Eye (tissue), 1 donor: ENCODE measurements at places on chromosomes 3 and 15.

DNA sequence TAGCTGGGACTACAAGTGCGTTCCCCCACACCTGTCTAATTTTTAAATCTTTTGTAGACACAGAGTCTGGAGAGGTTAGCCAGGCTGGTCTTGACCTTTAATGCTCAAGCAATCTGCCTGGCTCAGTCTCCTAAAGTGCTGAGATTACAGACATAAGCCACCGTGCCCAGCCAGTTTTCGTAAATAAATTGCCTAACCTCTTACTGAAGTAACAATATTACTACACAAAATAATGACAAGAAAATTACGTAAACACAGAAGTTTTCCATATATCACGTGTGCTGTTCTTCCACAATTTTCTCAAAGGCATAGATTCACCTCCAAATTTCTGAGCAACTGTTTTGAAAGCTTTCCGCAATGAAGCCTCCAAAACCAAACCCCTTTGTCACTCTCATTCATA lies 58.1 kb upstream of the PROK2 start:
- no peak for DNase-seq

DNA sequence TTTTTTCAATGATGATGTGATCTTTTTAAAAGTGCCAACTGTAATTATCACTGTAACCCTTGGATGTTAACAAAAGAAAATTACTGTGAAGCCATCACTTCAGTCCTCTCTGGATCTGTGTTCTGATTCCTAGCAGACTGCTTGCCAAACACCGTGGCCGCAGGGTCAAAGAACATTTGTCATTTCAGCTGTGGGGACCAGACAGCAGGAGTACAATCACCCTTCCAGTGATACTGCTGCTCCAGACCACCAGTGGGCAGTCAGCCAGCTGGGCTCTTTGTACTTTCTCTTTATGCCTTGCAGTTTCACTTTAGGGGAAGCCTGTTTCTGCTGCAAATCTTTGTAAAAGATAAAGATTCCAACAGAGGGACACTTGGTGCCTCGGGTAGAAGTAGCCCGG lies 770.0 kb downstream of the GRM7 start:
- DNase-seq: no peak

DNA sequence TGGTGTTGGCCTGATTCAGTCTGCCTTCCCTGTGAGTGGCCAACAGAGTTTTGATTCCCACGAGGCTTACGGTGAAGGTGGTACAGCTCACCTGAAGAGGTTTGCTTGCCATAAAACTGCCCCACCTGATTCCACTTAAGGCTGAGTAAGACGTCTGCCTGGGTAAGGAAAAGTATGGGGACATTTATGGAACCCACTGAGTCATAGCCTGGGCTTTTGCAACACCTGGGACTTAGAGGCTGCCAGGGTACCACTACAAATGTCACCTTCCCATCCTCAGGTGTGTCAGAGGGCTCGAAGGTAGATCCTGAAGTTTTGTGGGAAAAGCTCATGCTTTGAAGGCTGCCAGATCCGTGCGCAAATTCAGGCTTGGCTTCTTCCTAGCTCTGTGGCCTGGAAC lies 56.9 kb upstream of the SLCO2A1 start:
- DNase-seq: no peak

DNA sequence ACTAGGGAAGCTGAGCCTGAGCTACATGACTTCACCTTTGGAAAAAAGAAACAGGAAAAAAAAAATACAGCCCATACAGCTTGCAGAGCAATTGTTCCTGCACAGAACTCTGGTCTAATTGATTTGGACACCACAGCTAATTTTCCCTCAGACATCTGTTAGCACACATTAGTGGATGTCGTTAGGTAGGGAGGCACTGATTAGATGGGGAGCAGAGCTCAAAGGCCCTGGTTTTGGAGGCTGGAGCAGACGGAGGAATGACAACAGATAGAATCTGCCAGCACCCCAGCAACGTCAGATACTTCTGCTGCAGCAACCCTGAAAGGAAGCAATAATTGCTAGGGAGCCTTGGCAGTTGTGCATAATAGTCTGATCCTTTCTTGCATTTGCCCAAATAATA lies 398.9 kb downstream of the LSAMP start:
- peak; percentile 91 for DNase-seq

- no peak for DNase-seq
These were observed 33.5 kb downstream of the TGFBR2 start for GRCh38 chr3:30639937-30640336.

GRCh38 chr3:132317229-132317948 lies at the start of gene ACP3:
Gene ACP3 (plus strand): TSS chr3:132317407. CDS start chr3:132317457, 50 bp downstream.
- peak; percentile 51 for DNase-seq

- peak; percentile 15 for DNase-seq
These were observed 51.7 kb downstream of the TRANK1 start for GRCh38 chr3:36893137-36893557.

DNA sequence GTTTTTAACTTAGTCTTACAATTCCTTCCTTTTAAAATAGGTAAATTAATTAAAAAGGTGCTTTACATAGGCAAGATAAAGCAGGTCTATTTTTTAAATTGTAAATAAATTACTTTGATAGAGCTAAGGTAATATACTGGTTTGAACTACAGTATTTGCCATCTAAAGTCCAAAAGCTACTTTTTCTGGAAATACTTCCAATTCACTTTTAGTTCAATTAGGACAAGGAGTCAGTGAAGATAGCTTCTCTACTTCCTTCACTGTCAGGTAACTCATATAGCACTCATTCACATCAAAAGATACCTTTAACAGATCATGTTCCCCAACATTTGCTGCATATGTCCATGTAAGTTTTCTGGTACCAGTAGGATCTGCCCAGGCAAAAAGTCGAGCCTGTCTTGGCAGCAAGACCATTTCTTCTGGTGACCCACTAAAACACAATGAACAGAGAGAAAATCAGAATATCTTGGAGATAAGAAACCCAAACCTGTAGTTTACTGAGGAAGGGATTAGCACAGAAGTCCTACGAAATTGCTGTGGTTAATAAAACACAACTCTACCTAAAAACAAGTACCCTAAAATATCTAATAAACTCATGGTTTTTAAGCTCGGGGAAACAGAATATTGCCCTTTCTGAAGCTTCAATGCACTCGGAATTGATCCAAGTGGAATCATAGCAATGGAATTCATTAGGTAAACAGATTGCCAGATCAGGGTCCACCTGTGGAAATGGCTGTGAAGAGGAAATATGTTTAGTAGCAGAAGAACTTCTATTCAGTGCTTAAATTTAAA lies 153.1 kb downstream of the VPS13C start:
- DNase-seq: no peak

- no peak for DNase-seq
These were observed 8.6 kb upstream of the FBN1 start for GRCh38 chr15:48653913-48654670.

DNA sequence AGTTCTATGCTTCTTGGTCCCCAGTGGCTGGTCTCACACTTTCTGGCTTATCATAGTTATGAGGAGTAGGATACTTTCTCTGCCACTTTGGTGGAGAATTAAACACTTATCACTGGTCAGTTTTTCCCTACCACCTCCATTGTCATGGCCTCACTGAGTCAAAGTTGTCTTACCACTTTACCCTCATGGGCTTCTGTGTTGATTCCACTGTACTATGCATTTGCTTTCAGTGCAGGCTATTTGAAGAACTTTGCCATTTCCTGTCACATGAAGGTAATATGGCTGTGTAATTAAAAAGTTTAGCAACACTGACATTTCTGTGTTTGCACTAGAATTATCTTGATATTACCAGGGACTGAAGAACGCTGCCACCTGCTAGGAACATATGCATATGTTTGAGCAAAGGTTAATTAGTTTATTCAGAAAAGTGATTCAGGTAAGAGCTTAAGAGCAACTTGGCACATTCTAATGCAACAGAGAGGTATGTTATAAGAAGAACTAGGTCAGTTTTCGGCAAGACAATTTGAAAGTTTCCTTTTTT lies 377.3 kb downstream of the PDCD6IP start:
- DNase-seq: no peak

DNA sequence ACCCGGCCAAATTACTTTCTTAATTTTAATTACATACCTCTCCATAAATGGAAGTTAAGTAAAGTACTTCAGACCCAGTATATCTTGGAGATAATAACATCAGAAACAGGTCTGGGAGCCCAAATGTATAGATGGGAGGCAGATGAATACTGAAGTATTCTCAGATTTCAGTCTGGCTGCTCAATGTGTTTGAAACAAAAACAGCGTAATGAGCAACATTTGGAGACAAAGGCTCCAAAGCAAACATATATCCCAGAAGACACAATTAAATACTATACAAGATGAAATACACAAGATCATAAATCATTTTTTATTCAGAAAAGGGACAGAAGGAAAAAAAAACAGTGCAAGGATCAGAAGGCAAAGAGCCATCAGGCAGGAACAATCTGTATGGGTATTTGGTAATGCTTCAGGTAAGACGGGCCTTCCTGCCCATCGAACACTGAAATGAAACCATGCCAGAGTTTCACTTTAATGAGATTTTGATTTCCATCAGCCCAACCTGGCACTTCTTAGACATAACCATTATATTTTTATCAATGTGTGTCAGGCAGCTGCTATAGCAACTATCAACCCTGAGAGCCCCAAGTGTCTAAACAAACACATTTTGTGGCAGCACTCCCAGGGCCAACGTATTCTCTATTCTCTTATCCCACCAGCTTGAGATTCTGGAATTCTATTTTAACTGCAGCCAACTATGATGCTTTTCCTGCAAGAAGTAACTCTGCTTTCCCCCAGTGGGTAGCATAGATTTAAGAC lies 210.8 kb downstream of the STT3B start:
- peak; percentile 54 for DNase-seq

- no peak for DNase-seq
These were observed 58.9 kb downstream of the CD47 start for GRCh38 chr3:108031895-108032294.

GRCh38 chr15:101451266-101451799 lies 38.2 kb downstream of the PCSK6 start:
- peak; percentile 48 for DNase-seq

GRCh38 chr15:64651601-64652191 lies 123.7 kb downstream of the RBPMS2 start:
- no peak for DNase-seq

DNA sequence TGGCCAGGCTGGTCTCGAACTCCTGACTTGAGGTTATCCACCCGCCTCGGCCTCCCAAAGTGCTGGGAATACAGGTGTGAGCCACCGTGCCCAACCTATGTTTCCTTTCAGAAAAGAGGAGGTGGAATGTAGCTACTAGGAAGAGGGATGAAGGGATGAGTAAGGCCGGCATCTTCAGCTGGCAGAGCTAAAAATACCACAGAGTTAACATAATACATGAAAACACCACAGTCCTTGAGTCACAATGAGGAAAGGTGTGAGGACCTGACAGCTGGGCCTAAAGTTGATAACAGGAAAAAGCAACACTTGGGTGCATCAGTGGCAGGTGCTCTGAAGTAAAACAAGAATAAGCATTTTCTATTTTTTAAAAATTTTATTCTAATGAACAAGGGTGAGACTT lies 392.2 kb downstream of the DIPK2A start:
- no peak for DNase-seq

GRCh38 chr3:52824037-52824436 lies 6.4 kb downstream of the ITIH4 start:
- no peak for DNase-seq

DNA sequence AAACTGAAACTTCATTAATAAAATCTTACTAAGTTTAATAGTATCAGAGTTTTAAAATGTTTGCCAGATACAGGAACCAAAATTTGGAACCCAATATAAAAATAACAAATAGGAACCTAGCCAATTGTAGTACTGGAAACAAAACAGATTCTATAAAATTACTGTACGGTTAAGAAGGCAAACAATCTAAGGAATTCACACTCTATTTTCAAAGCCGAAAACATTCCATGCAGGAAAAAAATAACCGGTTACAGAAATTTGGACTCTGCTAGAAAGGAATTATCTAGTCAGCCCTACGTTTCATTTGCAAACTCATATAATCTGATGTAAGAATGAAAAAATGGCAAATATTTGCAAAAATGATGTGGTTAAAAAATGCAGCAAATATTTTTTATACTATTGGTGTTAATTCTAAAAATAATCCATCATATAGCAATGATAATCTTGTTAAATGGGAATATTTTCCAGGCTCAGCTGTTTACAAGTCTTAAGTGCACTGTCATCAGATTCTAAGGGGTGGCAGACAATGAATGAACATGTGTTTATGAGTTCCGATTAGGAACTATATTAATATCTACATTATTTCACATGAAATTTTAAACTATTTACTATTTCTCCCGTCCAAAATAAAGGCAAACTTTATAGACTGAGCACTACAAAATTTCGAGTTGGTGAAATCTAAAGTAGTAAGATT lies 58.1 kb downstream of the DCBLD2 start:
- DNase-seq: no peak

DNA sequence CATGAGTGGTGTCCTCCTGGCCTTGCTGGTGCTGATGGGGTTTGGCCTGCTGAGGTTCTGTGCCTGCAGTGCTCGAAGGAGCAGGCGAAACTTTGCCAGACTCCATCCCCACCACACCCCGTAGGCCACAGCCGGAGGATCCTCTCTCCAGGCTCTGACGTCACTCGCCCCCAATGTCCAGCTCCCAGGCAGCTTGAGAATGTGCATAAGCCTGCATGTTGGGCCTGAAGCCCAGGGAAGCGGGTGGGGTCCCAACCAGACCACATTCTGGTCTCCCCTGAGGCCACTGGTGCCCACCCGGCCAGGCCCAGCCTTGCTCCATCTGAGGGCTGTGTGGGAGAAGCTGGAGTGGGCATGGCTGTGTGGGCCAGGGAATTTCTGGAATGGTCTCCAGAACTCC lies 109.8 kb downstream of the ASB7 start:
- DNase-seq: no peak

- no peak for DNase-seq
These were observed 19.0 kb upstream of the PRICKLE2 start for GRCh38 chr3:64244011-64244942.

DNA sequence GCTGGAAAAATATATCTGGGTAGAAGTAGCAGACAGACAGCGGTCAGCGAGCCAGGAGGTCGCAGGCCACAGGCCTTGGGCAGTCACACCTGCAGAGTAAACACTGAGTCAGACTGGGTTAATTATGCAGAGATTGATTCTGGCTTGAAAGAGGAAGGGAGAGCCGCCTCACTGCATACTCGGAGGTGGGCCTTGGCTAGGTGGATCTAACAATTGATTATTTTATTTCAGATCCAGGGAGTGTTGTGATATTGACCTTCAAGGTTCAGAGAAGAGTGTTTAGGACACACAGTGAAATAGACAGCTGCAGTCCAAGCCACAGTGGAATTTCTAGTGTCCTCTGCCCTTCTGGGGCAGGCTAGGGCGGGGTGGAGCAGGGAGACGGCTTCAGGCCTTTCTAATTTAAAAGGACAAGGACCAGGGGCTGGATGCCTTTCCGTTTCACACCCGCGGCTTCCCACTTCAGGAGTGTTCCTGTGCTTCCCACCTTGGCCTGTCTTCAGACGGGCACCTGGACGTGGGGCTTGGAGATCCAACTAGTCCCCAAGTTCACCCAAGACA lies 237.3 kb downstream of the XXYLT1 start:
- DNase-seq: no peak

DNA sequence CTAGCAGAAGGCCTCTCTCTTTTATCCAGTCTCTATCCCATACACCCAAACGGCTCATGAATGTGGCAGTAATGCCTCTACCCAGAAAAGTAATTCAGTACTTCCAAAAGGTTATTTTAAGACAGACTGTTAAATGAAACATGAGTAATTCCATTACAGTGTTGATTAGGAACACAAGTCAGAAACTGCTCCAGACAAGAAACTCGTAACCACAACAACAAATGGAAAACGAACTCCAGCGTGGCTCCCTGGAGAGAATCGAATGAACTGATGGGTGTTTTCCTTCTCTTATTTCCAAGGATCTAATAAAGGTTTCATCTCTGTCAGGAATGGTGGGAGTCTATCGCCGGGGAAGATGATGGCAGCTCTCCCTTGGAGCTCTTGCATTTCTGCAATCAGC lies 228.4 kb downstream of the MAGI1 start:
- DNase-seq: no peak

- peak; percentile 21 for DNase-seq
These were observed 3.7 kb upstream of the ZNF609 start for GRCh38 chr15:64456634-64457108.
